ENCODE measurements at places on chromosomes 7 and 10.

GRCh38 chr10:126939706-126940105, 34.5 kb downstream of the DOCK1 start:
- no peak for DNase-seq

DNA sequence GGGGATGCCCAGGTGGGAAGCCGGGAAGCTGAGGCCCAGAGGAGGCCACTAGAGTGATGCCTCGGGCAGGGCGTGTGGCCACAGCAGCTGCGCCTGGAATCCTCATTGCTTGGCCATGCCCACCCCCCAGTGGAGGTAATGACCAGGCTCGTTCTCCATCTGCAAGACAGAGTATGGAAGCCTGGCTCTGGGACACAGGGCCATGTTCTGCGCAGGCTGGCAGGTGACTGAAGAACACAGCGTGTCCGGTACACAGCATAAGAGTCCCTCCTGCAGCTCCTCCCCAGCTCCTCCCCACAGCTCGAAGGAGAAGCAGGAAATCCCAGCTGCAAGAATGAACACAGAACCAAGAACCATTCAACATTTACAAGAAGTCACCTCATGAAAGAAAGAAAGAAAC, 64.8 kb downstream of the SMURF1 start:
- no peak for DNase-seq

DNA sequence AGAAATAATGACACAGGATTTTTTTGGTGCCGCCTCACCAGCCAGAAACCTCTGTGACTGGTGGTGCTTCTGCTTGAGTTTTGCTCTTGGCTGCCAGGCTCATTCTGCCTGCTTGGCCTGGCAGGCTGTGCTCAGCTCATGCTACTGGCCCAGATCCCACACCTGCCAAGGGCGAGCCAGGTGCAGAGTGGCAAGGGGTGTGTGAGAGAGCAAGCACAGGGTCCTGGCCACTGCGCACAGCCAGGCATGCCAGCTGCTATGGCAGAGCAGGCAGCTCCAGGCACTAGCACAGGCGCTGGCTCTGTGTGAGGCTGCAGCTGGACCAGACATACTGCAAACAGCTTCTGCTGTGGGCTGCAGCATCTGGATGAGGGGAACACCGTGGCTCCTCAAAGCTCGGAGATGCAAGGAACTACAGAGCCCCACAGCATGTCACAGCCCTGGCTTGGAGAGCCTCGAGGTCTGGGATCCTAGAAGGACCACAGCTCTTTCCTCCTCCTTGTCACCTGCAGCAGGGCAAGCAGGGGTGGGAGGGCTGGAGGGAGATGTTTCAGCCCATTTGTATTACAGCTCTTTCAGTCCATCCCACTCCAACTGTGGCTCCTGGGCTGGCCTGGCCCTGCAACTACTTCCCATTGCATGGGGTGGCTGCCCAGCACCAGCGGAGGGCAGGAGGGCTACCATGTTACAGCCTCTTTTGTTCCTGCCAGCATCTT, 313.4 kb upstream of the SEMA3C start:
- DNase-seq, result no peak

DNA sequence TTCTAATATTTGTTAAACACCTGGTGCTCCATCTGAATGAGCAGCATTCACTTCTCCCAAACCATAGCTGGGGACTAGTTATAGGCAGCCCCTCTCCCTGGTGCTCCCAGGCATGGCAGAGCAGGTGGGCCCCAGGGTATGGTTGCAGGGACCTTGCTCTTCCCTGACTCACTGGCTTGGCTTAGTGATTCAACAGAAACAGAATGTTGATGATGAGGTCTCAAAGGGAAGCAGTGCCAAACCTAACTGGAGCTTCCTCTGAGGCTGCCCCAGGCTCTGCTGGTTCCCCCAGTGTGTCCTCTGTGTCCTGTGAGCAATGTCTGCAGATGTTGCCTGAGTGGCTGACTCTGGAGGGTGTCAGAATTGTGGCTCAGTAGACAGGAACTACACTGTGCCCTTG, 3.7 kb downstream of the GPR26 start:
- DNase-seq, result peak; percentile 50

- DNase-seq, result no peak
These were observed 4.9 kb upstream of the PNLIP start for GRCh38 chr10:116540814-116541213.

- DNase-seq, result peak; percentile 20
These were observed 96.5 kb downstream of the OTUD1 start for GRCh38 chr10:23535381-23535780.

GRCh38 chr10:15236340-15236739, 67.8 kb upstream of the NMT2 start:
- peak; percentile 69 for DNase-seq

All from ELR (cell line).